ENCODE measurements at places on chromosomes 12 and 14.

- DNase-seq: no peak
These were observed 43.5 kb downstream of the CKAP4 start for GRCh38 chr12:106204312-106204711.

DNA sequence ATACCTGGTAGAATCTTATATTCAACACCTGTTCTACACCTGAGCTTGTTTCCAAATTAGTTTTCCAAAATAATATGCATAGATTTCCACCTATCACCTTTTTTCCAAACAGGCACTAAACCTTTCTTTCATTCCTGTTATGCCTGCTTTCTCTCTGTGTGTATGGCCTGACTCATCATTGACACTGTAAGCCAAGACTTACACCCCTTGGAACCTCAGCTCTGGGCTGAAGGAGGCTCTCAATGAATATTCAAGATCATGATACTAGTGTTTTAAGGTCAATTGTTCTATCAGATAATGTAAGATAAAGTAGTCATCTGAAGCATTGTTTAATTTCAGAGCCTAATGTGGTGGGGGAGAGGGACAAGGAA, 1193.3 kb downstream of the FLRT2 start:
- no peak for DNase-seq

DNA sequence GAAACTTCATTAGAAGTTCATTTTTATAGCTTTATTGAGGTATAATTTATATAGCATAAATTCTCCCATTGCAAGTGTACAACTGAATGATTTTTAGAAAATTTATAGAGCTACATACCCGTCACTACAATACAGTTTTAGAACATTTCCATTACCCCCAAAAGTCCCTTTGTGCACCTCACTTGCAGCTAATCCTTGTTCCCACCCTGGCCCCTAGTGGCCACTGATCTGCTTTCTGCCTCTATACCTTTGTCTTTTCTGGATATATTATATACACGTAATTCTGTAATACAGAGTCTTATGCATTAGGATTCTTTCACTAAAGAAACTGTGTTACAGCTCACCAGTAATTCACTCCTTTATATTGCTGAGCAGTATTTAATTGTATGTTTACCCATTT, 145.1 kb upstream of the DIO2 start:
- DNase-seq: peak; percentile 7

- DNase-seq: no peak
These were observed 46.3 kb upstream of the FLRT2 start for GRCh38 chr14:85483652-85484051.

DNA sequence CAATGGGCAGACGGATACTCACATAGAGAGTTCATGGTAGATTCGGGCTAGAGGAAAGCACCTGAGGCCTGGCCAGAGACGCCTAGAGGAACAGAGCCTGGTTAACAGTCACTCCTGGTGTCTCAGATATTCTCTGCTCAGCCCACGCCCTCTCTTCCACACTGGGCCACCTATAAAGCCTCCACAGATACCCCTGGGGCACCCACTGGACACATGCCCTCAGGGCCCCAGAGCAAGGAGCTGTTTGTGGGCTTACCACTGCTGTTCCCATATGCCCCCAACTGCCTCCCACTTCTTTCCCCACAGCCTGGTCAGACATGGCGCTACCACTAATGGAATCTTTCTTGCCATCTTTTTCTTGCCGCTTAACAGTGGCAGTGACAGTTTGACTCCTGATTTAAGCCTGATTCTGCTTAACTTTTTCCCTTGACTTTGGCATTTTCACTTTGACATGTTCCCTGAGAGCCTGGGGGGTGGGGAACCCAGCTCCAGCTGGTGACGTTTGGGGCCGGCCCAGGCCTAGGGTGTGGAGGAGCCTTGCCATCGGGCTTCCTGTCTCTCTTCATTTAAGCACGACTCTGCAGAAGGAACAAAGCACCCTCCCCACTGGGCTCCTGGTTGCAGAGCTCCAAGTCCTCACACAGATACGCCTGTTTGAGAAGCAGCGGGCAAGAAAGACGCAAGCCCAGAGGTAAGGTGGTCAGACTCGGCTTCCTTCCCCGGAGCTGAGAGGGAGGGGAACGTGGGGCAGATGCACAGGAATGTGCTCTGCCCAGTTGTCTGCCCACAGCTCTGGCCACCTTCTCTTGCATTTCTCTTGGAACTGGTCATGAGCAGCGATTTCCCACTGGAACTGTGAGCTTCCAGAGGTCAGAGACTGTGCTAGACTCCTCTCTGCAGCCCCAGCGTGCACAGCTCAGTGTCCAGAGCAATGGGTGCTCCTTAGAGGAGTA, at the start of gene CD4:
TSS of gene CD4 (plus strand) at position 557 of the 953 bp plus-strand sequence. CDS start 10,611 bp downstream, outside the sequence.
- DNase-seq: no peak

- DNase-seq: no peak
These were observed 60.1 kb upstream of the HSPB8 start for GRCh38 chr12:119118625-119119024.

- DNase-seq: no peak
These were observed 163.7 kb upstream of the CLEC14A start for GRCh38 chr14:38419579-38419978.

- DNase-seq: peak; percentile 27
These were observed at the start of gene STYK1 for GRCh38 chr12:10673659-10674384. Gene STYK1, minus strand, starts transcription at chr12:10674052. Its CDS starts 39,434 bp downstream, at chr12:10634618.

DNA sequence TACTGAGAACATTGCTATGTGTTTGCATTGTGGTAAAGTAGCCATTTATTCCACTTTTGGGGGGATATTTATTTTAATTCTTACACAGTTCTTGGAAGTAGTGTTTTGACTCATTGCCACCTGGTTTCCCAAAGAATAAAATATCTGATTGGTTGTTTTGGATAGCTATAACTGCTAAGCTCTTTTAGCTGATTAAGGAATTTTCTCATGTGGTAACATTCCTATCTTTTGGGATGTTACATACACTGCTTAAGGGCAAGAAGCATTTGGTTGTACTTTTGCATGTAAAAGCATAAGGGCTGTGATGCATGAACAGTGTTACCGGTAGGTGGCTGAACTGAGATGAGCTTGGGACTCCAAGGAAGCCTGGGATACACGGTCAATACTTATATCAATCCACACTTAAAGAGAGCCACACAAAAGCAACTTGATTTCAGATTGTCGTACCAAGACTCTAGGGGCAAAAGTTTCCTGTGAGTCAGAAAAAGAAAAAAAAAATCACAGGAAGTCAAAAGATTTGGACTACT, 71.4 kb upstream of the PRKD1 start:
- peak; percentile 24 for DNase-seq

- no peak for DNase-seq
These were observed 3.6 kb downstream of the LTBR start for GRCh38 chr12:6387541-6387940.

GRCh38 chr12:9114946-9115345, 773 bp downstream of the A2M start:
- no peak for DNase-seq

DNA sequence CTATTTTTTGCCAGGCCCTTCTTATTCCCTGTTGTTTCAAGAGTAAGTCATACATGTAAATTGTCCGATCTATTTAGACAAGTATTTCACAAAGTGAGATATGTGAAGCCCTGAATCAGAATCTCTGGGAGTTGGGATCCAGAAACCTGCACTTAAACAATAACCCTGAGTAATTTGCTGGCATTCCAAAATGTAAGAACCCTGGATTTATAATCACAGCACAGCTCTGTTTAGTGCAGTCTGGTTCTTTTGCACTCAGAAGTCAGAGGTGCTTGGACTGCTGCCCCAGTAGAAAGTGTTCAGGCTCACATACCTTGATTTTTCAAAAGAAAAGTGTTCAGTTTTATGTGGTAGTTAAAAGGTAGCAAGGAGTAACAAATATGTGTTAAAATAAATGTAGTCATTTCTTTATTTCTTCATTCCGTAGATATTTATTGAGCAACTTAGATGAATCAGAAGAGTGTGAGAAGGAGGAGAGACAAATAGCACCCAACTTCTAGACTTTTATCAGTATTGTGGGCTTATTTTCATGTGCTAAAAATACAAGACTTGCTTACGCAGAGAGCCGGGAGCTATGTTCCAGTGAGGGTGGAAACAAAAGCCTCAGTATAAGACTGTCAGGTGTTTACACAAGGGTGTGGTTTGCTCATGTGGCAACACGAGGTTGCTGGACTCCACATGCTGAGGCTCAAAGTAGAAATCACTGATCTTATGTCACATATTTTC, 70.1 kb downstream of the SYNE2 start:
- peak; percentile 10 for DNase-seq

- no peak for DNase-seq
These were observed 2.4 kb upstream of the TRIM9 start for GRCh38 chr14:51097287-51097686.

DNA sequence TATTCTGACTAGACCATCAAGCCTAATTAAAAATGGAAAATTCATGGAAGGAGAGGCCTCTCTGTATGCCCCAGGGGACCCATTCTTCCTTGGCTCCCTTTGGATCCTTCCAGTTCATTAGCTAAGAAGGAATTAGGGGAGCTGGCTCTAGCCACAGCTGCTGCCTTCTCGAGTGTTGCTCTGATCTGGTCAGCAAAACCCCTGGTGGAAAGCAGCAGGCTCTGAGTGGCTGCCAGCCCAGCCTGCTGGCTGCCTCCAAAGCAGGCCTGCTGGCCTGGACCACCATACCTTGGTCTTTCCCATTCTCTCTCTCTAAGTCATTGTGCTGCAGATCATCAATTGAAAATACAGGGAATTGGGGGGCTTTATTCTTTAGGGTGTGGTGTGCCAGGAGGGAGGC, 29.0 kb upstream of the AKAP6 start:
- DNase-seq: no peak

GRCh38 chr12:77032406-77032805, 33.0 kb downstream of the E2F7 start:
- DNase-seq: no peak

DNA sequence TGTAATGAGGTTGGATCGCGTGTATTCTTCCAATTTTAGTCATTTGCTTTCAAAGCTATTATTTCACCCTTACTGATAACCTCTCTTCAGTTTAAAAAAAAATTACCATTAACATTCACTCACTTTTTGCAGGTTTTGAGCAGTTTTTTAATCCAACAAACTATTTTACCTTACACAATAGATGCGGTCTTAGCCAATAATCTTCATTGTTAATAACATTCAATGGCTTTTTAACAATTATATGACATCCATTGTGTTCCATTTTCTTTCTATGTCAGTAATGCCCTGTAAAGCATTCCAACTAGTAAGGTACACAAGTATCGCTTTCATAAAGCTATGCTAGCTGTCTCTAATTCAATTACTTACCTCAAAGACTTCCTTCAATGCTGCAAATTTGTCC, 18.9 kb upstream of the OTX2 start:
- DNase-seq: no peak

- DNase-seq: no peak
These were observed 496.4 kb downstream of the PCNX1 start for GRCh38 chr14:71403656-71404055.

GRCh38 chr14:66540038-66540437, 32.1 kb downstream of the GPHN start:
- DNase-seq: no peak

DNA sequence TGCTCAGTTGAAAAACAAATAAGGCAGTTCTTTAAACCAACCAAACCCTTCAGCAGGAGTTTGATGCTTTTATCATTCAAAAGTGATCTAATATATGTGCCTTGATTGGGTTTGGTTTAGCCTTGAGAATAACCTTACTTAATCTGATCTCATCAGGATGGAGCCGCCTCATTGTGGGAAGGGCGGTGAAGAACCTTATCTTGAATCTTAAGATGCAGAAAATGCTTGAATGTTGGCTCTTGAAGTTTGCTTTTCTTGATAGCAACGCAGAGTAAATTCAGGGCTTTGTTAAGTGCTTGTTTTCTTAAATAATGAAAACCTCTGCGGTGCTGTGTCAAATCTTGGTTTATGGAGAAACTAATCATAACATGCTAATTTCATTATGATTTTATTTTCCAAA, 138.2 kb downstream of the MON2 start:
- no peak for DNase-seq

GRCh38 chr14:81679226-81679625, 145.6 kb upstream of the SEL1L start:
- DNase-seq: no peak

GRCh38 chr12:2687058-2687457, 107.7 kb upstream of the FKBP4 start:
- DNase-seq: no peak

DNA sequence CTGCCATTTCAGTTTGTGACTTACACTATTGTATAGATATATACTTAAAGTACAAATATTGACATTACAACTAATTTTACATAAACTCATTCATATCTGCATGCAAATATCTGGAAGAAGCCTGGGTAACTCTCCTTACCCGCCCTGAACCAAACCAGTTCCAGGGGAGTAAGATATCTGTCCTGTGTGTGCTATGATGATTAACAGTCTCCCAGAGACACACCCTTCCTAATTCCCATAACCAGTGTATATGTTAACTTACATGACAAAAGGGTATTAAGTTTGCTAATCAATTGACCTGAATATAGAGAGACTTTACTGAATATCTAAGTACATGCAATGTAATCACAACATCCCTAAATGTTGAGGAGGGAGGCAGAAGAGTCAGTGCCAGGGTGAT, 23.0 kb downstream of the PRB3 start:
- no peak for DNase-seq

DNA sequence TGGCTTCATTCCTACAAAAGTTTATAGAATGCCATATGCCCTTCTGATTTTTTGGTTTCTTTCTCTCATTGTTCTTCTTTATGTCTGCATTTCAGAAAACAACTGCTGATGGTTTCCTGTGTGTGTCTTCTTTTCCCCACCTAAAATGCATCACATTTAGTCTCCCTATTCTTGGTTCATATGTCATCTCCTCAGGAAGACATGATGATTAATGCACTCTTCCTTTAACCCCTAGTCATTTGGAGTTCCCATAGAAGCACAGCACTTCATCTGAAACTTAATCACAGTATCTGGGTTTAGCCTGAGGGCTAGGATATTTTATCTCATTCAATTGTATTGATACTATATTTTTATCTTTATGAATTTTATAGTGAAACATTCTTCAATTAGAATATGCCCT, 21.5 kb downstream of the GNPNAT1 start:
- no peak for DNase-seq

DNA sequence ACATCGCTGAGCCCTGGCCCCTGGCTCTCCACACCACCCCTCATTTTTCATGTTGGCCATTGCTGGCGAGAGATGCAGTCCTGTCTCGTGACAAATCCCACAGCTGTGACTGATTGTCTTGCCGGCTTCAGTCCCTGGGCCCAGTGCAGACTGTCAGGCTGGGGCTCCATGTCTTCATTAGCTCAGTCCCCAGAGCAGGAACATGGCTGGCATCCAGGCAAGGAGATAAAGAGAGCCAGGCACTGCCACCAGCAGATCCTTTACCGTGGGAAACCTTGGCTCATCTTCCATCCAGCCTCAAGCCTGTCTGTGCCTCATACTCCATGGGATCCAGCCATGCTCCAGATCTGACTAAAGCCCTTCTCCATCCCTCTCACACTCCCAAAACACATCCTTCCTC, 284.7 kb upstream of the FKBP4 start:
- DNase-seq: no peak

DNA sequence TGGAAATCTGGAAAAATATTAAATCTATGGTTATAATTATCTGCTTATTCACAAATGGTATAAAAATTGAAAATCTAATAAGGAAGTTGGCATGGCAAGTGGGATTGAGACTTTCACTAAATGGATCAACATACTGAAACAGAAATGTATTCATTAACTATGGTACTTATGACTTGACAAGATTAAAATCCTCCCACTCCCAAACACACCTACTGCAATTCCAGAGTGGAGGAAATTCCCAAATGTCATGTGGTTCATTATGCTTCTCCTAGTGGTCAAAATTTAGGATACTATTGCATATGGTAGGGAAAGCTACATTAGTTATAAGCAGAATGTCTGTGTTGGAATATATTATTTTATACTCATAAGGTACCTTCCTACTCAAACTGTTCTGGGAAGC, 265.3 kb upstream of the PRICKLE1 start:
- no peak for DNase-seq

Measured in COLO829 (cell line).